ENCODE measurements at places on chromosomes 1 and 21.

DNA sequence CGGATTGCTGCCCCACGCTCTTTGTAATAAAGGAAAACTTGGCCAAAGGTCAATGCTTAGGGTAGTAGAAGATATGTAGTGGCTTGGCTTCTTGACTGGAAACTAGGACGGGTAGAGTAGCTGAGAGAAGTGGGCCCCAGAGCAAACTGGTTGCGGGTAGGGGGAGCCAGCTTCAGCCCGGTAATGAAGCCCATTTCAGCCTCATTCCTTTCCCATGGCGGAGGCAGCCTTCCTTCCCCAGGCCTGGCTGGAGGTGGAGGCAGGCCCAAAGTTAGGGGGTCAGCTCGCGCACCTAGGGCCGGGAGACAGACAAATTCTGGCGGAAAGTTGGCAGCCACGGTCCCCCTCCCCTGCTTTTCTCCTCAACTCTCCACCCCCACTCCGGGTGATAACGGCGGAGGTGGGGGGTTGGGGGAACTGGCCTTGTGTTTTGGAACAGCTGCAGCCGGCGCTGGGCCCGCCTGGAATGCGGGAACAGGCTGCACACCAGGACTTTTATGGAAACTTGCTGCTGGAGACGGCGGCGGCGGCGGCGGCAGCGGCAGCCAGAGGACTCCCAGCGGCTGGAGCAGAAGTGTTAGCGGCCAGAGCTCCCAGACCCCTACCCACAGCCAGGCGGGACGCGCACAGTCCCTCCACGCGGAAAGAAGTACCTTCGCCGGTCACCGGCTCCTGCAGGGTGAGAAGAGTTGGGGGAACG lies at the start of gene NEXN:
TSS of gene NEXN (plus strand) at position 544 of the 700 bp plus-strand sequence. CDS start 27,483 bp downstream, outside the sequence.
- peak; percentile 55 for DNase-seq

- DNase-seq, result no peak
Measured at GRCh38 chr1:45340816-45341466, 701 bp upstream of the MUTYH start.

DNA sequence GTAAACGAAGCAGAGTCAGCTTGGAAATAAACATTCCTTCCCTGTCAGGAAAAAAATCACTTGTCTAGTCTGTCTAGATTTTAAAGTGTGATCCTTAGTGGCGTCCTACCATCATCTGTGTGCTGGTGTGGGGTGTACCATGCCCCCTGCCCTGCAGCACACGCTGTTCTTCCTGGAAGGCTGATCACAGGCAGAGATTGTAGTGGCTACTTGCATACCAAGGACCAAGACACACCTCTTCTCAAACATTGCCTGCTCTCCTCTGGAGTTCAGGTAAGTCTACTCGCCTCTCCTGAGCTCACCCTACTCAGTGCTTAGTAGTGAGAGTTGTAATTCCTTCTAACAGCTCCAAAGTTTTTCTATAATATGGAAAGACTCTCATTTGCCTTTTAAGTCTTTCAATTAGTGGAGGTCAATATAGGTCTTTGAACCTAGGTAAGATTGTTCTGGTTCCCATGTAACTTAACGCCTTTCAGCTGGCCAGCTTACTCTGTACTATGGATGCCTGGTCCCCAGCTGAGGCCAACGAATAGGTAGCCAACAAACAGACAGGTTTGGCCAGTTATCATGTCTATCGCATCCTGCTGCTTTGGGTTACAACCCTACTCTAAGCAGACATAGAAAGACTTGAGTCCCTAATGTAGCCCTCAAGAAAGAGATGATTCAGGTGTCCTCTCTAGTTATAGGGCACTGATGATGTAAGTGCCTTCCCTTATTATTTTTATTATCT lies 55.4 kb downstream of the XCL1 start:
- no peak for DNase-seq

- peak; percentile 83 for DNase-seq
Measured at GRCh38 chr1:51990478-51990965, at the start of gene RAB3B. Gene RAB3B (minus strand): TSS chr1:51990700. CDS start chr1:51977117, 13,583 bp downstream.

- no peak for DNase-seq
Measured at GRCh38 chr1:184493987-184494388, 107.2 kb downstream of the C1orf21 start.

- DNase-seq, result no peak
Measured at GRCh38 chr1:17826165-17826488, 71.0 kb downstream of the ACTL8 start.

DNA sequence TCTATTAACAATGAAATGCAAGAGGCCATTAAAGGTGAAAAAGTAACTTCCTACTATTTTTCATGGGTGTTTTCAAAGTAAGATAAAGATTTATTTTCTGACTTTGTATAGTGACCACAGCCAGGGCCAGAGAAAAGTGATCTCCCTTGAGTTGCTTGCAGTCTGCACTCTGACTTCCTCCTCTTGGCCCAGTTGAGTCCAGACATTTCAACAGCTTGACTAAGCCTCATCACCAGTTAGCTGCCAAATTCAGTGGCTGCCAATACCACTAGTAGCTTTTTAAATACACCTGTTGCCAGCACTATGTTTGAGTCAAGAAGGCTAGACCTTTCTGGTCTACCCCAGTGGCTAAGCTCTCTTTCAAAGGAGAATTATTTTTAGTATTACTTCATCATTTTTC lies 3.7 kb upstream of the NEK7 start:
- peak; percentile 87 for DNase-seq

- no peak for DNase-seq
Measured at GRCh38 chr1:87045761-87046304, 131.4 kb downstream of the HS2ST1 start.

DNA sequence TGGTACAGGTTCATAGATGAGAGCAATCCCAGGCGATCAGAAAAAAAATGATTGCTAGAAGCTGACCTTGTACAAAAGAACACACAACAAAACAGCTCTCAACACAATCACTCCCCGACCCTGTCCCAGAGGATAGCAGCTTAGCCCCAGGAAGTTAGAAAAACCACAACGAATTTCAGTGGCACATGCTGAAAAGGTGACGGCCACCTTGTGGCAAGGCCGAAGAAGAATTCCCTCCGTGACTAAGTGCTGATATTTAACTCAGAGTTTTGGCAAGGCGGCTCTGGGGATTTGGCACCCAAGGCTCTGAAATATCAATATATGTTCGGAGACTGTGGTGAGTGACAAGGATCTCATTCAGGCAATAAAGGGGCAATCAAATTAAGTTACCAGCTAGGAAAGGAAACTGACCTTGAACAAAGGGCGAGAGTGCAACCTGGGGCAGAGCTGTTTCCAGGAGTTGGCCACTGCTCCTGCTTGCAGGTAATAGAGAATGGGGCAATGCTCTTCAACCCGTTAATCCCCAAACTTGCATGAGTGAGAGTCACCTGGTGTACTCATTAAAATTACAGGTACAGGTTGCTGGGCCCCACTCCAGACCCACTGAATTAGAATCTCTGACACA lies 96.2 kb downstream of the BEND5 start:
- no peak for DNase-seq

DNA sequence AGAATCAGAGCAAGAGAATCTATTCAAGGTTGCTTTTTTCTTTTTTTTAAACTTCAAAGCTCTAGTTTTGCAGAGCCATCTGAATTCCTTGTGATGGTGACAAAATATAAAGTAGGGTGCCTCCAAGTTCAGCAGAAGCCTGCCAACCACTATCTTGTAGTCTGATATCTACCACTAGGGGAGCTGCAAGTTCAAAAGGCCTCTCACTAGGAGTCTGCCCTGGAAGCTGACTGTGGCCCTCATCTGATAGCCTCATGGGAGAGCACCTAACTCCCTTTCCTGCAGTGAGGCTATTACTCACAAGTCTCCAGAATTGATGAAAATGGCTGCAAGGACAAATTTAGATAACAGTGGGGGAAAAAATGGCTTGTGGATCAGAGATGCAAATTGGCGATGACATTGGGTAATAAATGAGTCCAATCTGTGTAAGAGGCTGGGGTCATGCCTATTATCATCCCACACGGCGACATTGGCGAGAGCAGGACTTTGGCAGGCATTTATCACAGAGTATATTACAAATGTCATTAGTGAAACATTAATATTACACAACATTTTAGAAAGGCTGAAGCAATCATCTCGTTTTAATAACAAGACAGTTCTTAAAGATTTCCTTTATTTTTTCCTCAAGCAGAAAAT lies 10.7 kb upstream of the ZP4 start:
- peak; percentile 2 for DNase-seq

GRCh38 chr1:213123536-213123935 lies 72.5 kb downstream of the RPS6KC1 start:
- no peak for DNase-seq

DNA sequence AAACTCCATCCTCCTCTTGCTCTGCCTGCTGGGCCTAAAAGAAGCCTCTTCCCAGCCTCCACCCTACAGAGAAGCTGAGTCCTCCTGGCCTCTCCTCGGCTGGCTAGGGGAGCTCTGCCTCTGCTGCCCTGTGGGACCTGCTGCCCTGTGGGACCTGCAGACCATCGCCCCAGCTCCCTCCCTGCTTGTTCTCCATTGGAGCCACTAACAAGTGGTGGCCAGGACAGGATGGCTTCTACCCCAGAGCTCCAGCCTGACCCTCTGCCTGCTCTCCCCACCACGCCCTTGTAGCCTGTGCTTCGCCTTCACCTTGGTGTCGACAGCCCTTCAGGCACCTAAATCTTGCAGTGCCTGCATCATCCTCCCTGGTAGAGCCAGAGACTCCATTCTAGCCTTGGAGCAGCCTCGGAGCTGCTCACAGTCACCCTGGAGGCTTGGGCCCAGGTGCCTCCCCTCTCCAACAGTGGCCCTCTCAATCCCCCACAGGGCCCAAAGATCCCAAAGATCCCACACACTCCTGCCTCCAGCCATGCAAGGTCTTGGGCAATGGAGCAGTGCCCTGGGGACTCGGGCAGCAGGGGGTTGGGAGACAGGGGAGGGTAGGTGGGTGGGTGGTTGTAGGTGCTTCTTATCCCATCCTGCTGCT lies 3.0 kb downstream of the EPS8L3 start:
- no peak for DNase-seq

- no peak for DNase-seq
Measured at GRCh38 chr1:214264196-214264595, 16.8 kb upstream of the SMYD2 start.

DNA sequence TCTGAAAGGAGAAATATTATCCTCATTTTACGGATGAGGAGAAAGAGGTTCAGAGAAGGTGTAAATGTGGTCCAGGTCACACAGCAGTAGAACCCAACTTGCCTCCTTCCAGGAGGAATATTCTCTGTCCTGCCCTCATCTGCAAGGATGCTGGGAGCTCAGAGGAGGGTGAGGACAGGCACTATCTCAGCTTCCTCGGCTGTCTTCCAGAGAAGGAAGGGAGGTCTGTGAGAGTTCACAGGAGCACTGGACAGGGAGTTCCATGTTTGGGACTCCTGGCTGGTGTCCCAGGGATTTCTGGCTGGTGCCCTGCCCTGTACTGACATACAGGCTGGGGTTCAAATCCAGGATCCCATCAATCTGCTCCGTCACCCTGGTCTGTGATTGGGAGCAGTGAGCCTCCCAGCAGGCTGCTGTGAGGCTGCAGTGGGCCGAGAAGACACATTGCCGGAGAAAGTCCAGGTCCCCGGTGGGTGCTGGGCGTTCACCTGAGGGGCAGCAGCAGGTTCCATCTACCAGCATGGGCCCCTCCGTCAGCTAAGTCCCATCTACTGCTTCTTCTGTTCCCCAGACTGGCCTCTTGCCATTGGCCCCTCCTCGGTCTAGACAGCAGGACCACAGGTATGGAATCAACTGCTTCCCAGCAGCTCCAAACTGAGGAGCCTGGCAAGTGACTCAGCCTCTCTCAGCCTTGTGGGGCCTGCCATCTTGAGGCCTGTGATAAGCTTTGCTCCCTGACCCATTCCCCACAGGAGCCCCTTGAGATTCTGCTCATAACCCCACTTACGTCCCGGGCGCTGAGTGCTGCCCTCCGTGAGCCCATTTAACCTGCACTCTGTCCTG lies 8.5 kb upstream of the BSND start:
- DNase-seq, result no peak

DNA sequence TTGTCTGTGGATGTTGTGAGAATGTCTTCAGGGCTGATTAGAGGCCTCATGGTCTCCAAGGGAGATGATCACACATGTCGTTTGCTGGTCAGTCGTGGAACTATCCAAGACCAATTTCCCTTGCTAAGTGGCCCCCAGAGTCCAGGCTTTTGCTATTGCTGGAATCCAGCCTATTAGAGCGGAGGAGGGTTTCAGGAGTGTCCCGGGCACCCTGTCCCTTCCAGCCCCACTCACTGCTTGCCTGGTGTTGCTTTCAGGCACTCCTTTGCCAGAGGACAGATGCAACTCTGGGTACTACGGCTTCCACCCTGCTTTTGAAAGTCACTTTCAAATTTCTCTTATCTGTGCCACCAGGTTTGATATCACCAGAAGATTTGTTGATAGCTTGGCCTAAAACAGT lies 149.1 kb downstream of the NOS1AP start:
- no peak for DNase-seq

DNA sequence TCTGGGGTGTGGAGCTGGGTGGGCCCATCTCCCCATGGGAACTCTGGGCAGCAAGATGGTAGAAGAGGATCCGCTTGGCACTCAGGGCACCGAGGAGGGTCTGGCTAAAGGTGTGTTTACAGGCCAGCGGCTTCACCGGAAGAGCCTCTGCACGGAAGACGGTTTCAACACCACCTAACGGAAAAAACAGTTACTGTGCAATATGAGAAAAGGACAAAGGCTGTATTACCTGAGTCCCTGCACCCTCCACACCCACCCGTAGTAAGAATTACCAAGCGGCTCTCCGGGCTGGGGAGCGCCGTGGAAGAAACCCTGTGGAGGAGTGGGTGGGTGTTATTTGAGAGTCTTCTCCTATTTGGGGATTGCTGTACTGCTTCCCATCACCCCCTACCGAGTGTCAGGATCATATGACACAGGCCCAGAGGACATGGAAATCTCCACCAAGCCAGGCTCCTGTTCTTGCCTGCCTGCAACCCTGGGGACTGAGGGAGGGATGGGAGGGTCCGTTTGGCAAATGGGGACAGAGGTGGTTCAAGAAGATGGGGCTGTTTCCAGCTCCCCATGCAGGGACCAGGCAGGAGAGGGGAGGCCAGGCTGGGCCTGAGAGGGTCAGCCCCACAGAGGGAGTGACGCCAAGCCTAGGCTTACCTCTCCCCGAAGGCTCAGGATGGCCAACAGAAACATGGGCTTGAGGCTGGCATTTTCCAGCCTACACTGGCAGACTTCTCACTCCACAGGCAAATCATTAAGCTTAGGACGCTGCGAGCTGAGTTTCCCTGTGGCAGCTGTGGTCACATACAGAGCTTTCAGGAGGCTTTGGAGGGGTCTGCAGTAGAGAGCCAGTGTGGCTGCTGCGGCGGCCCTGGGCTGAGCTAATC lies 203.5 kb upstream of the TMEM51 start:
- DNase-seq, result no peak

DNA sequence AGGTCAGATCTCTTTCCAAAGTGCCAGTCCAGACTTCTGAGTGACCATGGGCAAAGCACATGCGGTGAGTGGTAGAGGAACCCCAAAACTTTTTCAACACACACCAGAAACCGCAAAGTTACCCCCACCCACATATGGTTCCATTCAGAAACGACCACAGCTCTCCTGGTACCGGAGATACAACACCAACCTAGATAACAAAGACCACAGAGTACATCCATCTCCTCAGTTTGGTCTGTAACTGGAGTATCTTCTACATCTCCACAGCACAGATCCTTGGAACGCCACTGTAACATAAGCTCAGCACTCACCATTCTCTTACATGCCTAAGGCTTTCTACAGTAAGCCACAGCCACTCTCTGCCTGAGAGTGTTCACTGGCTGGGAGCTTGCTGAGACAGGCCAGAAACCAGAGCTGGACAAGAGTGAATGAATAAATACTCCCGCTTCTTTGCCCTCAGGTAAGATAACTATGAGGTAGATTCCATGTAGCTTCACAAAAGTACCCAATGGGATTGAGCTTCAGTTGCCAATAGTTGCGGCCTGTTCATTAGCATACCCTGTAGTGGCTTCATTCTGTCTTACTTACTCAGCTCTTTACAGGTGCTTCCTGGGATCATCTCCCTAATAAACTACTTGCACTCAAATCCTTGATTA lies 81.8 kb downstream of the SMYD3 start:
- DNase-seq, result no peak

Measured in NCI-H1105 treated with DMSO at 0.1 percent for 48 hours (cell line).